Kidney (tissue), 22 donors: ENCODE measurements at places on chromosomes 1 and 21. TPM values are rescaled to one million over a fixed set of nuclear protein-coding genes. Genes with fewer than 3 reads are reported as not detected.

RRP1 gene
- 18.7 TPM for total RNA-seq

KLHDC8A gene
- not detected for total RNA-seq

RIPK4 gene
- 32.6 TPM for total RNA-seq

SLC45A3 gene
- 7.2 TPM for total RNA-seq

SMPDL3B gene
- total RNA-seq, result 9.7 TPM

NENF gene
- total RNA-seq, result 63.0 TPM

GBP6 gene
- total RNA-seq, result not detected

CELSR2 gene
- total RNA-seq, result 65.6 TPM

EPHA8 gene
- total RNA-seq, result 0.09 TPM

CFAP57 gene
- 2.3 TPM for total RNA-seq

LIN28A gene
- total RNA-seq, result not detected

POU2F1 gene
- 25.2 TPM for total RNA-seq

TMEM200B gene
- 8.6 TPM for total RNA-seq

SMIM1 gene
- total RNA-seq, result 7.0 TPM

TRAPPC10 gene
- total RNA-seq, result 48.5 TPM

RAB7B gene
- total RNA-seq, result 2.0 TPM
